ENCODE measurements at places on chromosomes 1 and 21.
A peak's percentile ranks its signal among the peaks of the same experiment; 100 is the strongest.

- no peak for DNase-seq
Measured at GRCh38 chr1:244952940-244953339, 88.6 kb upstream of the HNRNPU start.

DNA sequence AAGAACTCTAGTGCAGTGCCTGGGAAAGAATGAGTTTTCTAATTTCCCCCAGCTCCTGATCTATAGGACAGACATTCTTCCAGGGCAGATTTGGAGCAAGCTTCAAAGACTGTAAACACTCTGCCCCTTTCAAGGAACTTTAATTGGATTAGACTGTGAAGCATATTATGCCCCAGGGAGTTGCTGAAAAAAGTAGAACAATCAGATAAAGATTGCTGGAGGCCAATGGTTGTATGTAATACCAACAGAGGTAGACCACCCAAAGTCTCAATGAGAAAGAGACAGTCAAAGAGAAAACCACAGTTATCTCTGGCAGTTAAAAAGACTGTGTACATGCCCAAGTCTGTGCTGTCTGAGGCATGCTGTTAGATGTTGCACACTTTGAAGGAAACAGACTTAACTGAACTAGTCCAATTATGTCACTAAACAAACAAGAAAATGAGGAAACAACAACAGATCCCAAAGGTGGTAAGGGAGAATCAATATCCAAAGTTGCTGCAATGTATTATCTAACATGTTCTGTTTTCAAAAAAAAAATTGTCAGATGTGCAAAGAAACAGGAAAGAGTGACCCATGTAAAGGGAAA is 24.4 kb downstream of the C4BPA start:
- DNase-seq, result no peak

DNA sequence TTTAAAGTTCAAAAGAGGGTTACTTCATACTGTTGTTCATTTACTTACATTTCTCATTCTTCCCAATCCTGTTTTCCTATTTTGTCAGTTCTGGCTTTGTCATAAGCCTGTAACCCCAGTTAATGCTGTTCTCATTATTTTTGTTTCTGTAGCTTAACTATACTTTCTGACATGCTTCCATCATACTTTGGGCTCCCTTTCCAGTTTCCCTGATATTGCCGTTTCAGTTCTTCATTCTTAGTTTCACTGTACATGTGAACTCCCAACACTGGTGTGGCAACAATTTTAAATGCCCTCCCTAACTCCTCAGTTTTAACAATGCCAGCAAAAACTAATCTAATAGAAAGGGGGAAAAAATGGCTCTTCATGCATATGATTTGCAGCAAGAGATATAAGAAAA is 456.7 kb downstream of the LMO4 start:
- no peak for DNase-seq

DNA sequence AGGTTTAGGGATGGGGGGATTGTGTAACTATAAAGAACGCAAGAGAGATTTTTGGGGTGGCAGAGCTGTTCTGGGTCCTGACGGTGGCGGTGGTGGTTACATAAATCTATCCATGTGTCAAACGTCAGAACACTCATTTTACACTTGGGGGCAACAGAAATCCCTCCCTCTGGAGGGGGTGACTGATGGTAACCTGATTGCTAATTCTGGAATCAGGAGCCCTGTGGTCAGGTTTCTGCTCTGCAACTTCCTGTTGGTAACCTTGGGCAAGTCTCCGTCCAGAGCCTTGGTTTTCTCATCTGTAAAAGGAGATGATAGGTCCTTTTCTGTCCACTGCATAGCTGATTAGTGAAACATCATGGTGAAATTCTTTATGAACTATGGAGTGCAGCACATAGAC is 40.9 kb downstream of the ALPL start:
- no peak for DNase-seq

DNA sequence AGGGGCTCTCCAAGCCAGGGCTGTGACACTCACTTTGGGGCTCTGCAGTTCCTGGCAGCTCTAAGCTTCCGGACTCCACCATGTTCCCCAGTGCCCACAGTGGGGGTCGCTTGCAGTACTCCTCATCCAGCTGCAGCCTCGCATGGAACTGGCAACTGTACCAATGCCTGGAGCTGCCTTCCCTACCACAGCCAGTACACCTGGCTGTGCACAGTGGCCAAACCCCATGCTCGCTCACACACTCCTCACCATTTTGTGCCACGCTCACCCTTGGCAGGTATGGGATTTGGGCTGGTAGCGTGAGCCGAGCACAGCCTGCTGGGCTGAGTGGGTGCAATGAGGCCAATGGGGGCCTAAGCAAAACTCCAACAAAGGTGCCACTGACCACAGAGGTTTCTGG is 1369.9 kb downstream of the KCNT2 start:
- no peak for DNase-seq

GRCh38 chr1:245805532-245805931 is 650.7 kb downstream of the KIF26B start:
- DNase-seq, result no peak

- no peak for DNase-seq
Measured at GRCh38 chr1:214862421-214862820, 220.1 kb upstream of the KCNK2 start.

- no peak for DNase-seq
Measured at GRCh38 chr1:212920246-212920645, 30.1 kb upstream of the VASH2 start.

GRCh38 chr21:31201548-31201947 is 142.5 kb downstream of the TIAM1 start:
- peak; percentile 56 for DNase-seq

DNA sequence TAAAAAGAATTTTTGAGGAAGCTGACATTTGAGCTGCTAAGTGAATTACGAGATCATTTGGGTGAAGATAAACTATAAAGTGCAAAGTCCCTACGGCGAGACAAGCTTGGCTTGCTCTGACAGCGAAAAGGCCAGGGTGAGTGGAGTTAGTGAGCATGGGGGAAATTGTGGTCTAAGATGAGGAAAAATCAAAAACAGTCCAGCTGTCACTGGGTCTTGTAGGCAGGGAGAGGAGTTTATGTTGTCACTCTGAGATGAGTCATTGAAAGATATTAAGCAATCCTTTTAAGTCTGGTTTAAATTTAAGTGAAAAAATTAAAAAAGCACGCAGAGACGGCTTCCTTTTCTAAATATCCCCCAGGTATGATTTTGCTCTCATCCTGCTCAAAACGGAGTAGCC is 601.9 kb downstream of the MRPL39 start:
- DNase-seq, result no peak

DNA sequence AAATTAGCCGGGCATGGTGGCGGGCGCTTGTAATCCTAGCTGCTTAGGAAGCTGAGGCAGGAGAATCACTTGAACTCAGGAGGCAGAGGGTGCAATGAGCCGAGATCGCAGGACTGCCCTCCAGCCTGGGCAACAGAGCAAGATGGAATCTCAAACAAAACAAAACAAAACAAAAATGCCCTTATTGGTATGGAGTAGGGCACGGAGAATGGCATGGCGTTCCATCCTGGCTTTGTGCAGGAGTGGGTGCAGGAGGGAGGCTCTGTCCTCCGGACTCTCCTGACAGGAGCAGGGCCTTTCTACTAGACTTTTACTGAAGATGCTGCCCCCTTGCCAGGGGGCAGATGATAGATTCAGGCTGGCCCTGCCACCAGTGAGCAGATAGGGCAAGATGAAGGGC is 1.0 kb downstream of the TMEM61 start:
- DNase-seq, result no peak

DNA sequence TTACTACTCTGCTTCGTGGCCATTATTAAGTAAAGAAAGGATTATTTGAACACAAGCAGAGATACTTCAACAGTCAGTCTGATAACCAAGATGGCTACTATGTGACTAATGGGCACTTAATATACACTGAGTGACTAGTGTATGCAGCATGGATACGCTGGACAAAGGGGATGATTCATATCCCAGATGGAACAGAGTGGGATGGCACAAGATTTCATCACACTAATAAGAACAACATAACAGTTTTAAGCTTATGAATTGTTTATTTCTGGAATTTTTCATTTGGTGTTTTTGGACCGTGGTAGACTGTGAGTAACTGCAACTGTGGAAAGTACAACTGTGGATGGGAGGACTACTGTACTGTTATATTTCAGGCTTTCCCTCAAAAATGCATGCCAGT is 9.4 kb downstream of the ZCCHC17 start:
- DNase-seq, result no peak

GRCh38 chr1:7290971-7291970 is 479.8 kb upstream of the VAMP3 start:
- no peak for DNase-seq

- no peak for DNase-seq
Measured at GRCh38 chr1:168391851-168392681, 111.4 kb downstream of the TBX19 start.

DNA sequence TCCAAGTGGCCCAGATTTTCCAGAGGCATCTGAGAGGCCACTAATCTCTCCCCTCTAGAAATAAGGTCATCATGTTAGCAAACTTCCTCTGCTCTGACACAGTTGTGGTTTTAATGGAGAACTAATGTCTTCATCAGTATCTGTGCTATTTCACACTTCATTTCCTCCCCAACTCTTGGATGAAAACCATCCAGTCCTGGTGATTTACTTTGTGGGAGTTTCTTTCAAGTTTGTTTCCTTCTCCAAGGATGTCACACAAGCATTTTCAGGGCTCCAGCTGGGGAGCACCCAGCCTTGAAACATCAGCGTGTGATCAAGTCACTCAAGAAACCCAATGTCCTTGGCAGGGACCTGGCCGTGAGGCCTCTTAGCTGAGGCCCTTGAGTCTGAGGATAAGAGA is 38.8 kb downstream of the TBX15 start:
- no peak for DNase-seq

DNA sequence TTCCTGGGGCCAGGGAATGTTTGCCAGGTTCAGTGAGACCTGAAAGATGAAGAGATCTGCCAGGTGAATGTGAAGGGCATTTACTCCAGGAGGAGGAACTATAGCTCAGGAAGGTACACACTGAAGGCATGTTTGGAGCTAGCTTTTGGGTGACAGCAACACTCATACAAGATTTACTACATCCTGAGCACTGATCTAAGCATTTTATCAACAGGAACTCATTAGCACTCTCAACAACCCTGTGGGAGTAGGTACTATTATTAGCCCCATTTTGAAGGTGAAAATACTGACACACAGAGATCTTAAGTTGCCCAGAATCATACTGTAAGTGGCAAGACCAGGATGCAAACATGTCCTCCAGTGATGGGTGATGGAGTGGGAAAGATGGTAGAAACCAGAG is 6.7 kb downstream of the GADD45A start:
- no peak for DNase-seq
